Activated T-helper 1 cell treated with Interleukin-2 at 50 U/mL for 16 hours (primary cell): ENCODE measurements at places on chromosomes 12 and 14.

DNA sequence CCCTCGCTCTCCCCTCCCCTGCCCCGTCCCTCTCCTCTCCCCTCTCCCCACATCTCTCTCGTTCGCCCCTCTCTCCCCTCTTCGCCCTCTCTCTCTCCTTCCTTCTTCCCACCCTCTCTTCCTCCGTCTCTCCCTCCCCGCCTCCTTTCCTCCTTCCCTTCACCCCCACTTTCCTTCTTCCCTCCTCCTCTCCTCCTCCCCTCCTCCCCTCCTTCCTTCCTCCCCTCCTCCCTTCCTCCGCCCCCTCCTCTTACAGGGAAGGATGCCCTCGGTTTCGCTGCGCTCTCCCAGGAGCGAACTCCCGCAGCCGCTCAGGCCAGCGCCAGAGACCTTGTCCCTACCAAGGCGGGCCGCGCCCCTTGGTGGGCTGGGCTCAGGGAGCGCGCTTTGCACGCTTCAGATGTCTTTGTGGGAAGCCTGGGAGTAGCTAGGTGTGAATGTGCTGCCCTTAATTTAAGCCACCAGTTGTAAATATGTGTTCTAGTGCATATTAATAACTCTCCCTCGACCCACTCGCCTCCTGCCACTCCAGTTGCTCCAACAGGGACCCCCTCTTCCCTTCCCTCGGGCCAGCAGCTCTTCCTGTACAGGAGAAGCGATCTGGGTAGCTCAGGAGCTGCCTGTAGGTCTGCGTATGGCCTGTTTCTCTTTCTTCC lies 13.3 kb upstream of the MAP3K9 start:
- no peak for DNase-seq

DNA sequence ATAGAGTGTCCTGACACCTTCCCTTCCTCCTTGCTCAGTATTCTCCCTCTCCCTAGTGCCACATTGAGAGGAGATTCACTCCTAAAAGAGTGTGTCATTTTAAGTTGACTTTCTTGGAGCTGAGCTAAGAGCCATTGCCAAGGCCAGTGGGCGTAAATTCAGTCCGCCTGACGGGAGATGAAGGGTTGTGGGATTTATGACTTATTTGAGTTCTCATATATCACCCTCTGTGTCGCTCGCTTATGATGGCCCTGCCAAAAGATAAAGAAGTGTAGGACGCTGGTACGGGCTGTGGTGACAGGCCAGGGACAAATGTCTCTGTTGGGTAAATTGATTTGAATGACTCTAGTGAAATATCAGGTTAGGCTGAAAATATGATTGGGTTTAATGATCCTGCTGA lies 867.4 kb downstream of the NRXN3 start:
- DNase-seq = no peak

GRCh38 chr12:20695232-20695631 lies at the start of gene SLCO1C1:
Gene SLCO1C1 (plus strand): TSS chr12:20695332. CDS start chr12:20699577, 4,245 bp downstream.
- no peak for DNase-seq

DNA sequence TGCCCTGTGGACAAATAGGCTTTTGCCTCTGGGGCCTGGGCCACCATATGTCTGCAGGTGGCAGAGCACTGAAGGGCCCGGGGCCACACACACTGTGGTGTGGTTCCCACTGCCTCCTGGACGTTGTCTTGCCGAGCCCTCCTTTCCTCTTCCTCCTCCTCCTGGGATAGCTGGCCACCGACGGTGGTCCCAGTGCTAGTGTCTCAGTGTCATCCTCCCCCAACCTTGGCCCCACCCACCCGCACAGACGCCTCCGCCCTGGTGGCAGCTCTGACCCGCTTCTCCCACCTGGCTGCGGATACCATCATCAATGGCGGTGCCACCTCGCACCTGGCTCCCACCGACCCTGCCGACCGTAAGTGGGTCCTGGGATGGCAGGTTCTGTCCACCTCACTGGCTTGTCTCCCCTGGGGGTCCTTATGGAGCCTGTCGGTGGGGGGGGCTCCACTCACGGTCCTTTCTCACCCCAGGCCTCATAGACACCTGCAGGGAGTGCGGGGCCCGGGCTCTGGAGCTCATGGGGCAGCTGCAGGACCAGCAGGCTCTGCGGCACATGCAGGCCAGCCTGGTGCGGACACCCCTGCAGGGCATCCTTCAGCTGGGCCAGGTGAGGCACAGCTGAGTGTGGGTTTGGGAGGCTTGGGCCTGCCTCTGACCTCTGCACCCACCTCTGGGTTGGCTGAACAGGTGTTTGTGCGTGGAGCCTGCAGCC lies 23.5 kb downstream of the HIP1R start:
- DNase-seq = no peak

GRCh38 chr12:2826721-2827515 lies 7.9 kb downstream of the NRIP2 start:
- DNase-seq = no peak

DNA sequence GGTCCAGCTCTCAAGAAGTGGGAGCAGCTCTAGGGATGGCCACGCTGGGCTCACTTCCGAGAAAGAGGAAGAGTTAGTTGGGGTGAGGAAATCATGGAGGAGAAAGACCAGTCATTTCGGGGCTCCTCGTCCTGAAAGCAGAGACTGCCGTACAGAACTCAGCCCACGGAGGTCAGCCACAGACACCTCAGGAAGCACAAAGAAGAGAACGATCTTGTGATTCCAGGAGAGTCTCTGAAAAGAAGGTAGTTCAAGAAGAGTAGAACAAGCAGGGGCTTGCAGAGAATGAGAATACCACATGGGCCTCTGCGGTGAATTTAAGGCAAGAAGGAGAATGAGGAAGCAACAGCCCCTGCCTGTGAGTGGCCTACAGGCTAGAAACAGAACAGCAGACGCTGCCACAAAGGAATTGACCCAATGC lies 311.9 kb downstream of the CACNA1C start:
- no peak for DNase-seq

- DNase-seq = no peak
Observed at GRCh38 chr12:129607301-129607700, 296.5 kb downstream of the TMEM132D start.

GRCh38 chr12:75976113-75976512 lies 55.5 kb downstream of the PHLDA1 start:
- no peak for DNase-seq

GRCh38 chr12:115956236-115956635 lies 321.3 kb downstream of the MED13L start:
- no peak for DNase-seq

DNA sequence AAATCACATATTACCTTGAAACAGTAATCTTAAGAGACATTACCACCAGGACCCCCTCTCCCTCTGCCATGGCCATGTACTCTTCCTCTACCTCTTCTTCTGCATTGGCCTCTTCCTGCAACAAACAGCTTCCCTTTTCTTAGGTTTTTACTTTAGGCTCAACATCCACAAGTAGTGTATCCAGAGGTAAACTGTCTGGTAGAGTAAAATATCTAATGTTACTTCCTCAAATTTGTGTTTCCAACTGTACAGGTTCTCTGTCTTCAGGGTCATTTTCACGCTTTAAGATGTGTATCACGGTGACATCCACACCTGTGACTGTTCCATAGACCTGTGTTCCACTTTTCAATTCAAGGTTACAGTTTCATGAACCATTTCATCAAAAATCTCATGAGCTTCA lies 13.4 kb downstream of the CDK17 start:
- DNase-seq = no peak

GRCh38 chr14:96277890-96278289 lies 21.9 kb downstream of the BDKRB1 start:
- no peak for DNase-seq

DNA sequence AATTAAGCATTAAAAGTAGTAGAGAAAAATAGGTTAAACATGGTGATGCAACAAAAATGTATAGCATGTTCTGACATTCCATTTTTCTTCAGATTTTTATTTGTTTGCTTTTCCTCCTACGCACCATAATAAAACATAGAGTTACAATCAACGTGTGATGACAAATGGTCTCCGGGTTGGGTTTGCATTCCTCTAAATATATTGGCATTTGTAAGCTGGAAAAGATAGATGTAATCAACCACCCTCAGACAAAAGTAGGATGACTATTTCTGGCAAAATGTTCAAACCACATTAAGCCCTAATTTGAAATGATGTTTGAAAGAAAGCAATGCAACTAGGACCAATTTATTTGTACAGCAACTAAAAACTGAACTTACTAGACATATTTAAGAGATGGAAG lies 58.4 kb downstream of the SLC25A21 start:
- no peak for DNase-seq

DNA sequence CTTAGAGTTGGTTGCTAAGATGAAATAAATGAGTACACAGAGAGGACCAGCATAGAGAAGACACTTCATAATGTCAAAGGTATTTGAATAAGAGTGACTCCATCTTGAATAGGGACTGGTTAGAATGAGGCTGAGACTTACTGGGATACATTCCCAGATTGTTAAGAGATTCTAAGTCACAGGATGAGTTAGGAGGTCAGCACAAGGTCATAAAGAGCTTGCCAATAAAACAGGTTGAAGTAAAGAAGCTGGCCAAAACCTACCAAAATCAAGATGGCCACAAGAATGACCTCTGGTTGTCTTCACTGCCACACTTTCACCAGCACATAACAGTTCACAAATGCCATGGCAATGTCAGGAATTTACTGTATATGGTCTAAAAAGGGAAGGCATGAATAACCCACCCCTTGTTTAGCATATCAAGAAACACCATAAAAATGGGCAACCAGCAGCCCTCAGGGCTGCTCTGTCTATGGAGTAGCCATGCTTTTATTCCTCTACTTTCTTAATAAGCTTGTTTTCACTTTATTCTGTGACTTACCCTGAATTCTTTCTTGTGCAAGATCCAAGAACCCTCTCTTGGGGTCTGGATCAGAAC lies 8.3 kb upstream of the SERPINA1 start:
- DNase-seq = no peak

DNA sequence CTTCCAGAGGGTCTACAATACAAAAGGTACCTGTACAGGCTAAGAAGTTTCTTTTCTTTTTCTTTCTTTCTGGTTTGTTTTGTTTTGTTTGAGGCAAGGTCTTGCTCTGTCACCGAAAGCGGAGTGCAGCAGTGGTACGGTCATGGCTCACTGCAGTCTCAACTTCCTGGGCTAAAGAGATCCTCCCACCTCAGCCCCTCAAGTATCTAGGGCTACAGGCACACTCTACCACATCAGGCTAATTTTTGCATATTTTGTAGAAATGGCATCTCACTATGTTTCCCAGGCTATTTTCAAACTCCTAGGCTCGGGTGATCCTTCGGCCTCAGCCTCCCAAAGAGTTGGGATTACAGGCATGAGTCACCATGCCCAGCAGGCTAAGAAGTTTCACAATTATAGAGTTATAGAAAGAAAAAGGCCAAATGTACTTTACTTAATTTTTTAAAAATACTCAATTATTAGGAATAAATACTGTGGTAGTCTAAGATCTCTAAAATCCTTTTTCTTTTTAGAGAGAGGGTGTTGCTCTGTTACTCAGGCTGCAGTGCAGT lies 3.0 kb upstream of the PIGH start:
- no peak for DNase-seq

GRCh38 chr12:57093415-57094207 lies 4.7 kb downstream of the NAB2 start:
- DNase-seq = no peak

GRCh38 chr14:105091517-105092170 lies 26.4 kb upstream of the GPR132 start:
- no peak for DNase-seq

- DNase-seq = no peak
Observed at GRCh38 chr12:26278666-26279065, 83.3 kb downstream of the SSPN start.

DNA sequence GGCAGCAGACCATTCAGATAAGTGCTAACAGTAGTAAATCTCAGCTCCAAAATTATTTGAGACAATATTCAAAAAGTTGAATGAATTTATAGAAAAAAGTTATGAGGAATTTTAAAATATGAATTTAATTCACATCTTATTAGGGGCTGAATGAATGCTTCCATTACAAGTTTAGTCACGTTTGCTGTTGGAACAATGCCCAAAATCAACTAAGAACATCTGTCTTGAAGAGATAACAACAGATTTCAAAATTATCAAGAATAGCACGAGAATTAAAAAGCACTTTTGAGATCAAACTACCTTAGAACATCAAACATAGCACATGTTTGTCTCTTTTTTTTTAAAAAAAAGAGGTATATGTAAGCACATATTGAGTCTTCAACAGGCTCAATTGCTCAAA lies 115.4 kb upstream of the PPFIA2 start:
- DNase-seq = no peak

GRCh38 chr12:11808931-11809330 lies 159.5 kb downstream of the ETV6 start:
- DNase-seq = no peak

DNA sequence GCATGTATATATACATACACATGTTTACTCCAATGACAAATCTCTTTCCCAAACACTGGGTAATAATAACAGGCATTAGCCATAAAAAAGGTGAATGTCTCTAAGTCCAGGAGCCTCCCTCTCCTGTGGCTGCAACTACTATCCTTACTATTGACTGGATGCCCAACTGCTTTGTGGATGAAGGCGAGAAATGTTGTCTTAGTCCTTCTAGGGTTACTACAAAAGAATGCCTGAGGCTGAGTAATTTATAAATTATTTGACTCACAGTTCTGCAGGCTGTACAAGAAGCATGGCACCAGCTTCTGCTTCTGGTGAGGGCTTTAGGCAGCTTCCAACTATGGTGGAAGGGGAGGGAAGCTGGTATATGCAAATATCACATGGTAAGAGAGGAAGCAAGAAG lies 366.0 kb upstream of the DDHD1 start:
- DNase-seq = no peak

- DNase-seq = no peak
Observed at GRCh38 chr14:81776531-81776930, 242.9 kb upstream of the SEL1L start.
